Foreskin fibroblast (primary cell): ENCODE measurements at places on chromosomes 7 and 10.

GRCh38 chr7:102843850-102844249, 69.0 kb upstream of the LRRC17 start:
- DNase-seq: no peak

DNA sequence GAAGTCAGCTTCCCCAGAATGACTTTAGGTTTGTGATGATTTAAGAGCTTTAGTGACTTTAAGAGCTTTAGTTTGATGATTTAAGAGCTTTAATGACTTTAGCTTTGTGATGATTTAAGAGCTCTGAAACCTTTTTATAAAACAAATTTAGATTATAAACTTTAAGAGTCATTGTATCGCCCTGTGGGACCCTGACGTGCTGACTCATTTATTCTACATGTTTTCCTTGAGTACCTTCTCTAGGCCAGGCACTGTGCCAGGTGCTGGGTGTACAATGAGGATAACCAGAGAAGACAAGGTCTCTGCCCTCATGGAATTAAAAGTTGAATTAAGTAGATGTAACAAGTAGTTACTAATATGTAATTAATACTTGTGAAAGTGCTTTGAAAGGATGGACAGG, 45.4 kb downstream of the CNNM1 start:
- no peak for DNase-seq

- DNase-seq: peak; percentile 81
Observed at GRCh38 chr7:99752356-99752755, 17.4 kb upstream of the CYP3A7 start.

GRCh38 chr7:8135417-8135816, 126.5 kb downstream of the ICA1 start:
- no peak for DNase-seq

DNA sequence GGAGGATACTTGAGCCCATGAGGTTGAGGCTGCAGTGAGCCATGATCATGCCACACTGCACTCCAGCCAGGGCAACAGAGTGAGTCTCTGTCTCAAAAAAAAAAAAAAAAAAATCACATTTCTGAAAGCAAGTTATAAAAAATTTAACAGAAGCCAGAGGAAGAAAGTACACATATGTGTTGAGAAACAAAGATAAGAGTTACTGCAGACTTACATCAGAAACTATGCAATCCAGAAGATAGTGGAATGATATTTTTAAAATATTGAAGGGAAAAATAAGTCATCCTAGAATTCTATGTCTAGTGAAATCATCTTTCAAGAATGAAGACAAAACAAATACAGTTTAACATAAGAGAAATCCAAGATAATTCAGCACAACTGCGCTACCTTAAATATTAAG, 46.9 kb downstream of the ZNF518A start:
- DNase-seq: no peak

GRCh38 chr7:143227806-143228205, 6.0 kb downstream of the TAS2R40 start:
- DNase-seq: no peak

GRCh38 chr10:47326306-47326926, 4.2 kb downstream of the GDF2 start:
- DNase-seq: no peak

- DNase-seq: no peak
Observed at GRCh38 chr7:21844742-21845141, 101.0 kb downstream of the CDCA7L start.

DNA sequence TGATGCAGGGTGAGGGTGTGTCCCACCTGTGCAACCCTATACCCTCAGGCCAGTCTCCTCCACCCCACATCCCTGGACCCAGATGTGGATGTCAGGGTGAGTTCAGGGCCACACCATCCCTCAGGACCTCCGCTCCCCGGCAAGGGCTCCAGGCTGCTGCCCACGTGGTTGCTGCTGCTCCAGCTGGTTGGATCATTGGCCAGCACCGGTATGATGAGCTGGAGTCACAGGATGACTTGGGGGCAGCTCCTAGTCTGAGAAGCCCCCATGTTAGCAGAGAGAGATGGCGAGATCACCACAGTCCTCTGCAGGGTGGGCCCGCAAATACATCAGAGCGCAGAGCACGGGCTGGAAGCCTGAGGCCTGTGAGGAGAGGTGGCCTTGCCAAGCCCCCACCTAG, 103.3 kb upstream of the GDF10 start:
- DNase-seq: no peak

GRCh38 chr10:63986536-63986935, 465.3 kb downstream of the REEP3 start:
- no peak for DNase-seq

DNA sequence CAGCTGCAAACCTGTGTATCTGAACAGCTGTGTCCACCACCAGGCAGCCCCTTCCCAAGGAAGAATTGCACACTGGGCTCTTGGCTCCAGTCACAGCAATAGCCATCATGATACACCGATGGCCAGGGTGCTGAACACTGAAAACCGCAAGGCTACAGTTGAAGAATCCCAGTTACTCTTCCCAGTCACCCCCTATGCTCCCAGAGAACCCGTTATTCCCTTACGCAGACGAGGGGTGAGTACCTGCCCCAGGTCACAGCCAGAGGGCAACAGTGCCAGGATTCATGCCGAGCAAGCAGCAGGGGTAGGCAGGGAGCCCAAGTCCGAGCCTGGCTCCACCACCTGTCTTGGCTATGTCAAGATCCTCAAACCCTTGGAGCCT, 57.8 kb downstream of the RASGEF1A start:
- no peak for DNase-seq

DNA sequence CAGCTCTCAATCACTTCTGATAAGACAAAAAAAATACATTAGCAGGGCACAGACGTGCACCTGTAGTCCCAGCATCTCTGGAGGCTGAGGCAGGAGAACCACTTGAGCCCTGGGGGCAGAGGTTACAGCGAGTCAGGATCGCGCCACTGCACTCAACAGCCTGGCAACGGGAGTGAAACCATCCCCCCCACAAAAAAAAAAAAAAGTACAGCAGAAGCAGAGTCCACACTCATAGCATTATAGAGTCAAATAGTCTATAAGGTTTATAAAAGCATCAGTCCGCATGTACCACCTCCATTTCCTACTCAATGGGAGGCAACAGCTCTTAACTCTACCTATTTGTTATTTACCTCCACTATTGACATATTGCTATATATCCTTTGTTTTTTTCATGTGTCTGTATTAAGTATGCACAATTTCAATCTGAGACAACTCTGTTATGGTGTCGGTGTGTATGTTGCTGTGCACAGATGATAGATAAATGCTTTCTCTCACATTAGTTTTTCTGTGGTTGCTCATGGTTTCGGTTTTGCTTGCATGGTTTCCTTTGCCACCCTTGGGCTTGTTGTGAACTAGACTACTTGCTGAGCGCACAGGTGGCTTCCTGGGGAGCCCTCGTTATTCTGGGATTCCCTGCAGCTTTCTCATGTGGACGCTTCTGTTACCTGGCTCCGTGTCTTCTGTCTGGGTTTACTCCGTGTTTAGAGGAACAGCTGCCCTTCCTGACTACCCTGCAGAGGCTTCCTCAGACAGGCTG, 40.4 kb downstream of the PROSER2 start:
- DNase-seq: no peak

DNA sequence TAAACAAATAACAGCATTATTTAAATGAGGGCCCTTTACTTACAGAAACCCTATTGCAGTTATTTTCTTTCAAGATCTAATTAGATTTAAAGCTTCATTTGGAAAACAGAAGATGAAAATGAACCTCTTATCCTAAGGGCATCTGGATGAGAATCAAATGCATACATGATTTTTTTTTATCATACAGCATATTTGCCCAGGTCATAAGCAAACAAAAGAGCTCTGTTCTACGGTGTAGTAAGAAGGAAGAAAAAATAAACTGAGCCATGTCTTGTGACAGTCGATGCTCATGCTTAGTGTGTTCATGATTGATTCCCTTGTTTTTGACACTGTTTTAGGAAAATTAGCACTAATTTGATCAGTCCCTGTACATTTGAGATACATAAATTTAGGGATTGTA, 202.6 kb upstream of the RNF32 start:
- no peak for DNase-seq

DNA sequence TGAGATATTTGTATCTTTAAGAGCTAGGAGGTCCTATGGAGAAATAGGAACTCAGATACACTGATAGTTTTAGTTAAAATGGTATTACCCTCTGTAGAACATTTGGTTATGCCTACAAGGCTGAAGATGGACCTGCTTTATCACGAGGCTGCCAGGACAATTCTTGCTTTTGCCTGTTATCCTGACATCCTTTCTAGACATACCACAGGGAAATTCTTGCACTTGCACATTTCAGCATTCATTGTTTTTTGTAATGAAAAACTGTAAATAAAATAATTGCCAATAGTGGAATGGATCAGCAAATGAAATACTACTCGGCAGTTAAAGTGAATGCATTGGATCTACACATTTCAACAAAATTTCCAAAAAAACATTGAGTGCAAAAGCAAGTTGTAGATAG, 9.7 kb downstream of the COL28A1 start:
- no peak for DNase-seq

GRCh38 chr7:24972166-24972477, 7.9 kb downstream of the OSBPL3 start:
- DNase-seq: no peak

GRCh38 chr10:44261296-44261695, 123.6 kb downstream of the CXCL12 start:
- peak; percentile 11 for DNase-seq

DNA sequence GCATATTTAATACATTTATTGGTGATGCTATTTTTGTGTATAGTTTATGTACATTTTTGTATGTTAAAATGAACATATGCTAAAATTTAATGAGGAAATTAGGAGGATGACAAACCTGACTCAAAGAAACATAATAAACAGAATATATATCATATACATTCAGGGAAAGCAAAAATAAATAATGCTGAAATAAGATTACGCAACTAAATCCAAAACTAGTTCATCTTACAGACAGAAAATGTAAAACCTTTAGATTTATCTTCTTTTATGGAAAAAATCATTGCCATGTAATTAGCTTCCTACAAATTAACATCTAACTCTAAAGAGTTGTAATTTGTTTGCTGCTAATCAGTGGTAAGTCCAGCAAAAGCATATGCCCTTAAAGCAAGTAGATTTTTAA, 216.5 kb downstream of the PTN start:
- DNase-seq: no peak

DNA sequence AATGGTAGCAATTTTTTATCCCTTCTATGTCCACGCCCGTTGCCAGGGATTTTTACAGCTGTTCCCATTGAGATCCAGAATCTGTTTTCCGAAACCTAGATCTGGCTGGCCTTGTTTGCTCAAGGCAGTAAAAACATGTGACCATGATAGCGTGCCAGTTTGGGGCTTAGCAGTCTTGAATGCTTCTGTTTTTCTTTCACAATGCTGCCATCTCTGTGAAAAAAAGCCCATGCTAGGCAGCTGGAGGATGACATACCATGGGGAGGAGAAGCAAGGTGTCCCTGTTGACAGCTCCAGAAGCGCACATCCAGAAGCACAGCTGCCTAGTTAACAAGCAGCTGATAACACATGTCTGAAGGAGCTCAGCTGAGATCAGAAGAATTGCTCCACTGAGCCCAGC, 2.2 kb upstream of the ZNF92 start:
- peak; percentile 7 for DNase-seq

DNA sequence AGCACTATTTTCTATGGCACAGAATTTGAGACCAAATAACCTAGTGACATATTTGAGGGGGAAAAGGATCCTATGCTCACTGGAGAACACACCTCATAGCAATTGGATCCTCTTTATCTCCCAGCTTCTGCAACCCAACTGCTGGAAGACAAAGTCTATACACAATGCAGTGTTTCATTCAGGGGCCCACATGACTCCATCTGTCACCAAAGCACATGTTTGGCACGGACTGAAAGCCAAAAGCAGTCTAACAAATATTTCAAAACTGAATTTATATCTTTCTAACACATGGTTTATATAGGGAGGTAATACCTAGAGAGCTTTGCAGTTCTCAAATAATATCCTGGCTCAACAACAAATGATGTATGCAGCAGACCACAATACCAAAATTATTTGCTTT, 39.2 kb downstream of the ADAM12 start:
- no peak for DNase-seq

DNA sequence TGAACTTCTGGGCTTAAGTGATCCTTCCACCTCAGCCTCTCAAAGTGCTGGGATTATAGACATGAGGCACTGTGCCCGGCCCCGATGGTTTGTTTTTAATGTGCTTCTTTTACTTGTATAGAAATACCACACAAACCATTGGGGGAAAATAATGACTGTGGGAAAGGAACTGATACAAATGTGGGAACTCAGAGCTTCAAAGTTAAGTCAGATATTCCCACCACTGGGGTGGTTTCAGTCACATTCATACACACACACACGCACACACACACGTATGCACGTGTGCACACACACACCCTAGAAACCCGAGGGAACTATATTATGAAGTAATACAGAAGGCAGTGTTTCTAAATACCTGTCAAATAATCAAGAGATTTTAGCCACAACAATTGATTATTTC, 17.0 kb downstream of the CPA4 start:
- DNase-seq: no peak

DNA sequence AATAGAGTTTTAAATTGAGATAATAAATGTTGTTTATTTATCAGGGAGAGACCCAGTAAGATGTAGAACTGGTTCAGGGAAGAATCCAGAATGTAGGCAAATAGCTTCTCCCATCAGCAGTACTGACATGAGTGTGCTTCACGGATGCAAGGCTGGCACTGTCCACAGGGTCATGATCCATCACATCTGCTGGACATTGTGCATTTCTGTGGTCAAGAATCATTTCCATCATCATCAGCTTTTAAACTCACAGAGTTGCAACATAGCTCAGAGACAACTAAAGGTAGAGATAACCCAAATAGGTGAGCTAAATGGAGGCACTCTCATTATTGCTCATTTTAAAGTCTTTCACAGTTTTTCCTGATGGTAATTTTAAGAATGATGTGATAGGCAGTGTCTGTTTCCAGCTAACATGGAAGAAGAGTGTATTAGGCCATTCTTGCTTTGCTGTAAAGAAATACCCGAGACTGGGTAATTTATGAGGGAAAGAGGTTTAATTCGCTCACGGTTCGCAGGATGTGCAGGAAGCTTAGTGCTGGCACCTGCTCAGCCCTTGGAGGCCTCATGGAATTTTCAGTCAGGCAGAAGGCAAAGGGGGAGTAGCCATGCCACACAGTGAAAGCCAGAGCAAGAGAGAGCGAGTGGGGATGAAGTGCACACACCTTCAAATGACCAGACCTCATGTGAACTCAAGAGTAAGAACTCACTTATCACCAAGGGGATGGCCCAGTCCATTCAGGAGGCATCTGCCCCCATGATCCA, 80.8 kb downstream of the INPP5A start:
- DNase-seq: peak; percentile 67

DNA sequence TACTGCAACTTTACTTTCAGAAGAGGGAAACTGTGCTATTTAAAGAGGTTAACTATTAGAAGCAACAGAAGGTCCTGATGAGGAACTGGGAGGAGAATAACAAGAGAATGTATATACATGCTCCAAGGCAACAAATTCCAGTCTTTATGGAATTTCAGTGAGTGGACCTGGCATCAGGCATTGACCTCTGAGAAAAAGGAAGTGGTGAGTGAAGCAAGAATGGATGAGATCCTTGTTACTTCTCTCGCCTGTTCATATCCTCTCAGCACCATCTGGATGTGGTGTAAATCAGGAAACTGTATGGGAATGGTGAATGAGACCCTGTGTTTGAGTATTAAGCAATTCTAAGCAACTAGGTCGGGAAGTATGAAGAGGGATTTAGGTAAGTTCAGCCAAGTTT, 30.3 kb upstream of the KBTBD2 start:
- DNase-seq: no peak
